Kidney glomerular epithelial cell (primary cell): ENCODE measurements at places on chromosomes 6 and 20.

DNA sequence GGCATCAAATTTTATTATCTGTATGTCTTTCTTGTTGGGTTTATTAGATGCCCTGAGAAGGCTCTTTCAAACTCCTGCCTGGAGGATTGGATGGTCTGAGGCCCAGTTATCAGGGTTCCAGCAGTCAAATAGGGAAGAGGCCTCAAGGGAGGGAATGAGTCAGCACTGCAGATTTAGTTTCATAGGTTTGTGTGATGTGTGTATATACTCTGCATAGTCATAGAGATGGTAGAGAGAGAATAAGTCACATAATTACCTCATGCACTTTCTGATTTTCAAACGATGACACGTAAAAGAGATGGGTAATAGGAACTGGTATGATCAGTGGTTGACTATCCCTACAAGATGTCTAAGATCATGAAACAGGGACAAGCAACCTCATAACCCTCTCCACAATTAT is 82.1 kb downstream of the ADAT2 start:
- DNase-seq: no peak

- DNase-seq: no peak
Measured at GRCh38 chr6:87925373-87926060, 122.1 kb upstream of the SPACA1 start.

- DNase-seq: no peak
Measured at GRCh38 chr6:23589811-23590210, 536.2 kb upstream of the NRSN1 start.

- DNase-seq: peak; percentile 20
Measured at GRCh38 chr6:119742188-119742803, 392.7 kb upstream of the MAN1A1 start.

- no peak for DNase-seq
Measured at GRCh38 chr6:6909111-6909510, 198.7 kb upstream of the RREB1 start.

GRCh38 chr20:848193-848592 is 14.7 kb downstream of the FAM110A start:
- no peak for DNase-seq

DNA sequence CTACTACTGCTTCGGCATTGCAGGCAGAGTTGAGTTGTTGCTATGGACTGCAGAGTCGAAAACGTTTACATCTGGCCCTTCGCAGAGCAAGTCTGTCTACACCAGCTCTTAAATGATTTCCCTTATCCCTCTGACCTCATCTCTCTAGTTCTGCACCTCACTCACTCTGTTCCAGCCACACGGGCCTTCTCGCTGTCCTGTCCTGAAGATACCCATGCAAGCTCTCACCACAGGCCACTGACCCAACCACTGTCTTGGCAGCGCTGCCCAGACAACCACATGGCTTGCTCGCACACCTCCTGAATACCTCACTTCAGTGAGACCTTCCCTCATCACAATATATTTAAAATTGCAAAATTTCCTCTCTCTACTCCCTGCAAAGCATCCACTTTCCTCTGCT is 31.4 kb downstream of the B4GALT5 start:
- DNase-seq: no peak

DNA sequence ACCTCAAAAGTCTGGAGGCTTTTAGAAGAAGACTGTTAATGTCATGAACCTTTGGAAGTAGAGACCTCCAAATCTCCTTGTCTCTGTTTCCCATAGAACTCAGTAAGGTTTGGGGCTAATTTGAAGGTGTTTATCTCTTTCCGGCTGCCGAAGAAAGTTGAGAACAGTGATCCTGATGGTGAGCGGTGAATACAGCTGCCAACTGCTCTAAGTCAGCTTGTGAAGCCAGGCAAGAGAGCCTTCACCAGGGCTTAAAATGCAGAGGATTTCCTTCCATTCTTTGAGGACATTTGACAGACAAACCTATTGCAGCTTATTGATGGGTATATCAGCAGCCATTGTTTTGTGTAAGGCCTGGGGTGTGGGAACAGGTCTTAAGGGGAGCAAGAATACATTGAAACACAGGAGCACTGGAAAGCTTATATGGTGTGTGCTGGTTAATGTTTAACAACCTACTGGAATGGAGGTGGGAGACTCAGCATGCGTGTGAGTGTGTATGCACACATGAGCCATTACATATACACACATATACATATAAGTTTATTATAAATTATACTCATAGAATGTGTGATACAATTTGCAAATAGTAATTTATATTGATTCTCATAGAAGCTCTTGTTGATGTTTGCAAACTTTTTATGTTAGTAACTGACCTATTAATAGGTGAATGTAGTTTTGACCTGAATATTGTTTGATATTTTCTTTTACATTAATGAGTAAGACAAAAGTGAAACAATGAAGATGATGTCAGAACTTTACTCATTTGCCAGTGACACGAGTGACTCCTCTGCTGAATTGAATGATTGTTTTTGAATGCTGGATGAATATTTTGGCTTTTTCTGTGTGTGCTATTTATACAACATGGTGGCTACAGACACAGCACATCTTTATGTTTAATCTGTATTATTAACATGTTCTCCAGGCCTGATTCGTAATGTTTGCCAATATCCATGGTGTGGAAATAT is 18.1 kb downstream of the PLEKHG1 start:
- peak; percentile 3 for DNase-seq

- DNase-seq: no peak
Measured at GRCh38 chr20:24664266-24664986, 195.0 kb downstream of the SYNDIG1 start.

GRCh38 chr20:11992426-11992825 is 74.7 kb downstream of the BTBD3 start:
- no peak for DNase-seq

- no peak for DNase-seq
Measured at GRCh38 chr20:13995841-13996240, 525 bp downstream of the MACROD2 start.

DNA sequence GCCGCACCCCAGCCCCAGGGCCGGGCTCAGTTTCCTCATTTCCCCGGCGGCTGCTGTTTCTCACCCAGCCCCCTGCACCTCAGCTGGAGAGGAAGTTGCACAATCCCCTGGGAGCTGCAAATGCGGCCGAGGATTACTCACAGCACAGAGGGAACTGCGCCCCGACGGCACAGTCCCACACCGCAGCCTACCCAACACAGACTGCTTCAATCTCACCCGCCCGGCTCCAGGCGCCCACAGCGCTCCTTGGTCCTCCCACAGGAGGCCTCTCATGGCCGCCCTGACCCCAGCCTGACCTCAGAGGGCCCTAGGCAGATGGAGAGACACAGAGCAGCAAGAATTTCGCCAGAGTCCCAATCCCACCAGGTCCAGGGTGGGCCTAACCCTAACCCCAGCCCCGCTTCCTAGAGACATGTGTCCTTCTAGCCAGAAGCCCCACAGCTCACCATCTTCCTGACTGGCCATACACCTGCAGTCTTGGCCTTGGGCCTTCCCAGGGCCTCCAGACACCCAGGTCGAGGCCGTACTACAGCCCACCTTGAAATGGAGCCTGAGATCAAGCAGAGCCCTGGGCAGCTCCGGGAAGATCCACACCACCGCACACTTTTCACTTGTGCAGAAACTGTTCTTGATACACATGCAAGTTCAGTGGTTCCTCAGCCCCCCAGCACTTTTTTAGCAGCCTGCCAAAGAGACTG is 11.7 kb downstream of the TFEB start:
- DNase-seq: no peak

DNA sequence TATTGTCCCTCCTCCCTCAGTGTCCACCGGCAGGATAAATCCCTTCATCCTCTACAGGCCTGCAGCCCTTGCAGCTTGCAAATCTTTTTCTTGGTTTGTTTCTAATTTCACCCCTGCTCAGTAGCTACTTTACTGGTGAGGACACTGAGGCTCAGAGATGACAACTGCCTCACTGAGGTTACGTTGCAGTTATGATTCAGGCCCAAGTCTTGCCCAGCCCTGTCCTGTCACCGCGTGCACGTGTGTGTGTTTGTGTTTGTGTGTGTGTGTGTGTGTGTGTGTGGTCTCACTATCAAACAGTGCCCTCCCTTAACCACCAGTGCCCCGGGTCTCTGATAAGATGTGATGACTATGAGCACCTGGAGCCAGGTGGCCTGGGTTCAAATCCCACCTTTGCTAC is 21.1 kb downstream of the FAM110A start:
- DNase-seq: no peak

DNA sequence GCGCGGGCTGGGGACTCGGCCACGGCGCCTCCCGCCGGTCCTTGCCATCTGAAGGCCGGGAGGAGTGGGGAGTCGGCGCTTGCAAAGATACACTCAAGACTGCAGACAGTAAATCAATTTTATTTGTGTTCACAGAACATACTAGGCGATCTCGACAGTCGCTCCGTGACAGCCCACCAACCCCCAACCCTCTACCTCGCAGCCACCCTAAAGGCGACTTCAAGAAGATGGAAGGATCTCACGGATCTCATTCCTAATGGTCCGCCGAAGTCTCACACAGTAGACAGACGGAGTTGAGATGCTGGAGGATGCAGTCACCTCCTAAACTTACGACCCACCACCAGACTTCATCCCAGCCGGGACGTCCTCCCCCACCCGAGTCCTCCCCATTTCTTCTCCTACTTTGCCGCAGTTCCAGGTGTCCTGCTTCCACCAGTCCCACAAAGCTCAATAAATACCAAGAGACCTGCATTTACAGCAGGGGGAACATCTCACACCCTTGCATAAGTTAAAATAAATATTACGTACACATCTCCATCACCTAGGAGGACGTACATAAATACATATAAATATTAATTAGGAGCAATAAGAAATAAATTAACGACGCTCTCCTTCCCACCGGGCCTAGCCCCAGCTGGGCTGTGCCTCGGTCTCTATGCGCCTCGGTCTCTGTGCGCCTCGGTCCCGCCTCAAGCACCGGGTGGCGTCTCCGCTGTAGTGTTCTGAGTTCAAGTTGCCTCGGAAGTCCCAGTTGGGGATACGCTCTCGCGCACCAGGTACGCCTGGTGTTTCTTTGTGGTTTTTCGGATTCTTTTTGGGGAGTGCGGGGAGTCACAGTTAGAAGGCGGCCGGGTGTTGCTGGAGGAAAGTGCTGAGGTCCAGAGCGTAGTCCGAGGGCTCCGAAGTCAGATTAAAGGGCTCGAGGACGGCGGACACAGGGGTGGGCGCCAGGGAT is 889 bp upstream of the FLOT1 start:
- no peak for DNase-seq

- peak; percentile 18 for DNase-seq
Measured at GRCh38 chr6:35368038-35368887, 25.9 kb downstream of the PPARD start.

DNA sequence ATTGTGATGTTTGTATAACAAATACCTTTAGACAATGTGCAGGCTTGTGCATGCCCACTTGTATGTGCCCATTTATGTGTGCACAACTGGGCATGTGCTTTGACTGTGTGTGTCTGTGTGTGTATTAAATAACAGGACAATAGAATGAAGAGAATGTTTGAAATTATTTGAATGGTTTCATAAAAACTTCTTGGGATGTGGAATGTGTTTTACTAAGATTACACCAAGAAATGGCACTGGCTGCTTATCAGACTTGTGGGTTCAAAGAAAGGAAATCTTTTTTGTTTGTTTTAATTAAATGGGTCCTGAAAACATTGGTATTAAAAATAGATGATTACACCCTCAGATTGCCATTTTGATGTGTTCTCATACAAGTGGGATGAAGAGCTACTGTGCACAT is 191.6 kb upstream of the CCN2 start:
- no peak for DNase-seq

DNA sequence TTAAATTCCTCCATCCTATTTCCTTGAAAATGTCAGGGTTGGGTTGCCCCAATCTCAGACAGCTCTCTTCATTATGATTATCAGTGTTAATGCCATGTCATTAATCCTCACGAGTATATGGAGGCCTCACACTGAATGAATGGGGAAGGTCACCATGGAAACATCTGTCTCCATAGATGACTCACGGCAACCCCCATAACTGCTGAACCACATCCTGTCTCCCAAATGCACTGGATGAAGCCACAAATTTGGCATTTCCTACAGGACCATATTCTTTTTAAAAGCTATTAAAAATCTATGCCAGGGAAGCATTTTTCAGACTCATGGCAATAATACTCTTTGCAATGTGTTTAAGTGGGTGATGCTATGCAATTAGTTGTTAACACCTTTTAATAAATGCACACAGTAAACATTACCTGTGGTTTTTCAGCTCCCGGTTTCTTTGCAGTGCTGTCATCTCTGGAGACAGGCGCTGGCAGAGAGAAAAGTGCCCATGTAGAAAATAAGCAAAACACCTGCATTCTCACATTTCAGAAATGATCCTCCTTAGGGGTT is 80.1 kb upstream of the PTPRK start:
- peak; percentile 63 for DNase-seq

DNA sequence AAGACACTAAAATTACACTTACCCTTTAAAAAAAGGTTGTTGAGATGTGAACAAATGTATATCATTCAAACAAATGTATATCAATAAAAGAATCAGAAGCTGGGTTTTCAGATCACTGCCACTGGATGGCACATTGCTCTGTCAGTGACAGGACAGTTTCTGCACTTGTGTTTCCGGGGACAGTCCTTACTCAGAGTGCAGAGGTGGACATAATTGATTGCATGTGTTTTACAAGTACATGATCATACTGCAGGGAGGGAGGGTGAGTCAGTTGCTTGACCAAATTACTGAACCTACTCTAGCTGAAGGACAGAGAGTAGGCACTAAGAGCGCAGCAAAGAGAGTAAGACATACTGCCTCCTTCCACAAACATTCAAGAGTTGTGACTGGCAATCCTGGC is 302.3 kb downstream of the TENT5A start:
- DNase-seq: no peak

- no peak for DNase-seq
Measured at GRCh38 chr6:100344761-100345160, 120.0 kb downstream of the SIM1 start.

- no peak for DNase-seq
Measured at GRCh38 chr6:36947570-36948351, 6.8 kb upstream of the PI16 start.

- no peak for DNase-seq
Measured at GRCh38 chr6:84920021-84920420, 155.6 kb upstream of the TBX18 start.

DNA sequence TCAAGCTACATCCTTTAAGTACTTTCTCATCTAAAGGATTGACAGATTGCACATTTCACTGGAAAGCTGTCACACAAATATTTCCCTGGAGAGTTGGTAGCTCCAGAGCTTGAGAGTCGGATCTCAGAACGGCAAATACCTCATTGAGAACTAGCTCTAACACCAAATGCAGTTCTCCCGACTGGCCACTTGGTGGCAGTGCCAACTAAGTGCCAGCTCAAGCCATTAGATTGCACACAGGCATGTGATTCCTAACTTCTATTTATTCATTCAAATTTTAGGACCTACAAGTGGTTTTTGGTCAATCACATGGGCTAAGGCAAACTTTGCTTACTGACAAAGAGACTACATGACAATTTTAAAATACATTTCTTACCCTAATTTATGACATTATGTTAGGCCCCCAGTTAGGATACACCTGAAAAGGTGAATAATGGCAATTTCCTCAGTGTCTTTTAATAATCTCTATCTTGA is 7.9 kb upstream of the MCHR2 start:
- DNase-seq: peak; percentile 51

- DNase-seq: peak; percentile 77
Measured at GRCh38 chr6:14046476-14047068, 71.0 kb upstream of the CD83 start.
